ENCODE measurements at places on chromosomes 6 and 20.

- no peak for DNase-seq
Measured at GRCh38 chr20:45611054-45611453, 18.5 kb upstream of the WFDC10A start.

GRCh38 chr6:1942834-1943233, 302.6 kb downstream of the GMDS start:
- no peak for DNase-seq

GRCh38 chr6:170076466-170077165, 214.3 kb downstream of the DLL1 start:
- no peak for DNase-seq

DNA sequence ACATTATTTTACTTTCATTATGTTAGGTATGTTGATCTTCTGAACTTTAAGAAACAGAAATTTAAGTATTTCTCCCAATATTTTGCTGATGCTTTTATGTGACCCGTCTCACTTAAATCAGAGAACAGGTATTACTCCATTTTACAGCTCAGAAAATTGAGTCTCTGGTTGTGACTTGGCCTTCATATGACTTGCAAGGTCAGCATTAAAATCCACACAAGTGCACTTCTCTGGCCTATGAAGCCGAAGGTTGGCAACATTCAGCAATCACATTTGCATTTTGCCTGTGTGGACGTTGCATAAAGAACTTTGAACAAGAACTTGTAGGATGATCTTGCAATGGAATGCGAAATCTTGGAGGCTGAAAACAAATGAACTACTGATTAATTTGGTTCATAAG, 10.1 kb upstream of the MYLIP start:
- no peak for DNase-seq

DNA sequence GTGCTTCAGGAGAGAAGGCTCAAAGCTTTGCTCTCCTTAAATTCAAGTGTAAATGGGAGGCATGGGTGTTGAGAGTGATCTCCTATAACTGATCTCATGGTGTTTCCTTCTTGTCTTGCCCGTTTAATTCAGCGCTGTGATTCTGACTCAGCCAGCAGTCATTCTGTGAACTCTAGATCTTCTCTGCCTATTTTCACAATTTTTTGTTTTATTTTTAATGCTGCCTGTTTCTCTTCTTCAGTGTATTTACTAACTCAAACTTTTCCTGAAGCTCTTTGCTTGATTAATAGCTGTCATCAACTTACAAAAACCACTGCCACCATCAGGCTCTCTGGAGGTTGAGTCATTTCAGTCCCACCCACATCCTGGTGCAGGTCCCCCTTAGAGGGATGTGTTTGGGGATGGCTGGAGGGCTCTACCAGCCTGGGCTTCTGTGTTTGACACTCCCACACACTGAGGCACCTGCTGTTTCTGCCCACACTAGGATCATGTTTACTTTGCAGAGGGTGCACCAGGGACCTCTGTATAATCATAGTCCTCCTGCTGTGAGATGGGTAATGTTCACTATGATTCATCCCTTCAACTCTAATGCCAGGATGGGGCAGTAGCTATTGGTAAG, 94.0 kb downstream of the SHLD1 start:
- no peak for DNase-seq
